Right ventricle myocardium superior (tissue), 1 donor: ENCODE measurements at places on chromosomes 1 and 21. TPM values are rescaled to one million over a fixed set of nuclear protein-coding genes. Genes with fewer than 3 reads are reported as not detected.

OR2L2 gene
- total RNA-seq, result not detected

DNA sequence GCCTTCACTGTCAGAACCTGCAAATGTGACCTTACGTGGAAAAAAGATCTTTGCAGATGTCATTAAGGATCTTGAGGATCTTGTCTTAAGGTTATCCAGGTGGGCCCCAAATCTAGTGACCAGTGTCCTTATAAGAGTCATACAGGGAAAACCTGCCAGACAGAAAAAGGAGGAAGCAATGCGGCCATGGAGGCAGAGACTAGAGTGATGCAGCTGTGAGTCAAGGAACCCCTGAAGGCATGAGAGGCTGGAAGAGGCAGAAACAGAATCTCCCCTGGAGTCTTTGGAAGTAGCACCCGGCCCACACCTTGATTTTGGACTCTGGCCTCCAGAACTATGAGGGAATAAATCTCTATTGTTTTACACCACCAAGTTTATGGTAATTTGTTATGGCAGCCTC lies 36.5 kb upstream of the DNASE2B start:
- no peak for DNase-seq

GRCh38 chr1:227789084-227790033 lies 26.1 kb upstream of the PRSS38 start:
- DNase-seq, result no peak

DNA sequence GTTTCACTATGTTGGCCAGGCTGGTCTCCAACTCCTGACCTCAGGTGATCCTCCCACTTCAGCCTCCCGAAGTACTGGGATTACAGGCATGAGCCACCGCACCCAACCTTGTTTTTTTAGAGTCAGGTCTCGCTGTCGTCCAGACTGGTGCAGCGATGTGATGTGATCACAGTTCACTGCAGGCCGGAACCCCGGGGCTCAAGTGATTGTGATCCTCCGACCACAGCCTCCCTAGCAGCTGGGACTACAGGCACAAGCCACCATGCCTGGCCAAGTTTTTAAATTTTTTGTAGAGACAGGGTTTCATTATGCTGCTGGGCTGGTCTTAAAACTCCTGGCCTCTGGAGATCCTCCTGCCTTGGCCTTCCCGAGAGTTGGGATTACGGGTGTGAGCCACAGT lies 46.1 kb upstream of the LIN9 start:
- DNase-seq, result no peak

AMY1C gene
- not detected for total RNA-seq

CA6 gene
- total RNA-seq, result not detected
